ENCODE measurements at places on chromosomes 5 and 9. TPM values are rescaled to one million over a fixed set of nuclear protein-coding genes. Genes with fewer than 3 reads are reported as not detected.

Gene TAF11L5
- total RNA-seq: not detected

- no peak for DNase-seq
Observed at GRCh38 chr5:160463740-160464465, 42.2 kb downstream of the PTTG1 start.

GRCh38 chr9:124517600-124517999, 10.4 kb upstream of the NR5A1 start:
- DNase-seq: no peak

DNA sequence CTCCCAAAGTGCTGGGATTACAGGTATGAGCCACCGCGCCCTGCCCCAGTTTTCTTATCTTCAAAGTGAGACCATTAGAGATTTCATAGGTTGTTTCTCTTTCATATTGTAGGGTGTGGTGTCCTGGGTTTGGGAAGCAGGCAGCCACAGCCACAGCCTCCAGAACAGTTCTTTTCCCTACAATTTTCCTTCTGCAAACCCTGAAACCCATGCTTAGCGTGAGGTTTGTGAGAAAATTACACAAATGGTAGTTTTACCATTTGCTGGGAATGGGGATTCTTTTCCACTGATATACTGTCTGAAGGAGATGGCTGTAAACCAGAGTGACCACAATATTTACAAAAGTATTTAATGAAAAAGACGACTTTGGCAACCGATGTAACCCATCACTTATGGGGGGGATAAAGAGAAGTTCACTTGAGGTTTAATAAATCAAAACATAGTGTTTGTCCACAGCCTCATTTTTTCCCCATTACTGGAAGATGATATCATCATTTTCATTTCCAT, 26.7 kb upstream of the ECM2 start:
- DNase-seq: no peak

GRCh38 chr9:126343271-126343700, 16.7 kb downstream of the MVB12B start:
- no peak for DNase-seq

Gene ARHGEF28
- 0.14 TPM for total RNA-seq

Gene DMRT3
- not detected for total RNA-seq

- DNase-seq: no peak
Observed at GRCh38 chr5:141948812-141949211, 9.2 kb downstream of the PCDH12 start.

Gene GMCL2
- not detected for total RNA-seq

DNA sequence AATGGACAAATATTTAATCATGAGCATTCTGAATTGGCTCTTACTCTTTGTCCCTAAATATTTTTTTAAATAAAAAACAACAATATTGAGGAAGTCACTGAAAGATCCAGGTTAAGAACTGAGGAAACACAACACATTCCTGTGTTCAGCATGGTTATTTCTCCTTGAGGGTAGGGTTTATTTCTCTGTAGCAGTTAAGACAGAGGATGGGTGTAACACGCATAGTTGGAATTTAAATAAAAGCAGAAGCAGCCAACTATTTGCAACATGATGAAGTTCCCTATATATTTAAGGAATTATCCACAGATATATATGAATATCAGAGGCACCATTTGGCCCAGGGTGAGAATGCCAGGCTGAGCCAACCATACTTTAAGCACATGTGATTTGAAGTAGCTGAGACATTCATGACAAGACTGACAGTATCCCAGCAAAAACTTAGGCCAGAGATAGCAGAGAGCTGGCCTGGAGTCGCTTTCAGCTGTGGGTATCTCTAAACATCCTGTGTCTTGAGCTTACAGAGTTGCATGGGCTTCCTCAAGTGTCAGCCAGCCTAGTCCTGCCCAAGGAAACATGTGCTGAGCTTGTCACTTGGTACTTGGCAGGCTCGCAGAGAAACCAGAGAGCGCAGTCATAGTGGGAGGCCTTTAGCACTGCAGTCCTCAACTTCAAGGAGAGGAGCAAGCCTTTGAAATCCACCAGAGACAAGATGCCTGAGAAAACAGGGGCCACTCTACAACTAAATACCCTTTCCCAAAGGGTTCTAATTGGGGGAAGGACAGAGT, 43.6 kb downstream of the SEMA5A start:
- DNase-seq: no peak

- DNase-seq: peak; percentile 15
Observed at GRCh38 chr9:89634995-89635742, 30.4 kb downstream of the GADD45G start.

- DNase-seq: no peak
Observed at GRCh38 chr5:175654807-175655206, 3.1 kb upstream of the HRH2 start.

Gene BNC2
- total RNA-seq: not detected

- DNase-seq: no peak
Observed at GRCh38 chr9:111839987-111840386, 45.2 kb upstream of the SHOC1 start.

- DNase-seq: no peak
Observed at GRCh38 chr5:35516271-35516670, 101.4 kb upstream of the SPEF2 start.

GRCh38 chr9:76502746-76503145, 43.8 kb downstream of the GCNT1 start:
- DNase-seq: no peak

Gene KIAA0825
- 2.2 TPM for total RNA-seq

DNA sequence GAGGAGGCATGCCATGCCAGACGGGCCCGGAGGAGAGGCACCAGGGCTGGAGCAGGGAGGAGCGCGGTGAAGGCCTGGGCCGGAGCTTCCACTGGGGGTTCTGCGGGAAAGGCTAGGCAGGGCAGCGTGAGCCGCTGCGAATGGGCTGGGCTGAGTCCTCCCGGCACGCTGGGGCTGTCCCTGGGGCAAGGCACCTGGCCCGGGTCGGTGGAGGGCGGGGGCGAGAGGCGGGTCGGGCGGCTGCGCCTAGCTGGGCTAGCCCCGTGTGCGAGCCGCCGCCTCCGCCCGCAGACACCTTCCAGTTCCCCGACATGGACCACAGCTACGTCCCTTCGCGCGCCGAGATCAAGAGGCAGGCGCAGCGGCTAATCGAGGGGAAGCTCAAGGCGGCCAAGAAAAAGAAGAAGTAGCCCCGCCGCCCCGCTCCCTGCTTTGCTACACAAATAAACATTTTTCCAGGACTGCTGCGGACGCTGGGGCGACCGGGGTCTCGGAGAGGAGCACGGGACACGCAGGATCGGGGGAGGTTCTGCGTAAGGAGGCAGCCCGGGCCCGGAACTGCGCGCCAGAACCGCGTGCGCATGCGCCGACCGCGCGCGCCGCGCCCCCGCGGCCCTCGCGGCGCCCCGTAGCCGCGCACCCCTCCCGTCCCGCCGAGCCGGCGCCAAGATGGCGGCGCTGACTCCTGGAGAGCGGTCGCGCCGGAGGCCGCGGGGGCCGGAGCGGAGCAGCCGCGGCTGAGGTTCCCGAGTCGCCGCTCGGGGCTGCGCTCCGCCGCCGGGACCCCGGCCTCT, at the start of gene RABL6:
Gene RABL6, plus strand, starts transcription at position 668 of the 794 bp plus-strand sequence. CDS start 249 bp downstream, outside the sequence.
- peak; percentile 94 for DNase-seq

GRCh38 chr9:31745468-31745867, 639.0 kb upstream of the ACO1 start:
- DNase-seq: no peak

GRCh38 chr9:98193336-98193944, 1.0 kb upstream of the CORO2A start:
- no peak for DNase-seq

Gene PCDHB10
- not detected for total RNA-seq

Gene SNCB
- 0.28 TPM for total RNA-seq

DNA sequence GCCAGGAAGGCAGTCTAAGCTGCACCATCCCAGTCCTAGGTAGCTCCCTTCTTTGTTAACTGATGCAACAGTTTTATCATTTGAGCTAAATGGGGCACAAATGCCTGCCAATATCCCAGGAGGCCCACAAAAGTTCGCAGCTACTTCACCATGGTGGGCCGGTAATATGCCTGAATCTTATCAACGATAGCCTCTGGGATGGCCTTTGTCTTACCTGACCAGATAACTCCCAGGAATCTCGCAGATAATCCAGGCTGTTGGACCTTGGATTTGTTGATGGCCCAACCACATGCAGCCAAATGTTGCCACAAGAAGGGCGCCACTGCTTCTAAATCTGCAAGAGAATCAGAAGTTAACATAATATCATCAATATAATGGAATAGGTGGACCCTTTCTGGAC, 83.8 kb upstream of the ATP10B start:
- DNase-seq: no peak

Gene NSD1
- total RNA-seq: 101 TPM

Gene PDCD1LG2
- 1.0 TPM for total RNA-seq

DNA sequence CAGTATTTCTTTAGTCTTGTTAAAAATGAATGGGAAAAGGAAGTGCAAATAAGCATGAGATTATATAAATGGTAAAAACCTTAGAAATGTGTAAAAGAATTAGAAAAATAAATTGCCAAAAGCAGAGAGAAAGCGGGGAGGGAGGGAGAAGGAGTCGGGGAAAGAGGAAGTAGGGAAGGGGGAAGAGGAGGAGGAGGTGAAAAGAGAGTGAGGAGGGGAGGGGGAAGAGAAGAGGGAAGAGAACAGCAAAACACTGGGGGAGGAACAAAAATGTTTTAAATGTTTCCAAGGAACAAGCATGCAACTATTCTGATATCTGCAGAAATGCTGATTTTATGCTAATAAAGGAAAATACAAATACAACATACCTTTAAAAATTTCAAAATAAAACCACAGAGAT, 317.5 kb downstream of the PIK3R1 start:
- DNase-seq: no peak

Gene SLC38A9
- 25.6 TPM for total RNA-seq

GRCh38 chr9:4038182-4038723, 261.6 kb downstream of the GLIS3 start:
- DNase-seq: no peak

DNA sequence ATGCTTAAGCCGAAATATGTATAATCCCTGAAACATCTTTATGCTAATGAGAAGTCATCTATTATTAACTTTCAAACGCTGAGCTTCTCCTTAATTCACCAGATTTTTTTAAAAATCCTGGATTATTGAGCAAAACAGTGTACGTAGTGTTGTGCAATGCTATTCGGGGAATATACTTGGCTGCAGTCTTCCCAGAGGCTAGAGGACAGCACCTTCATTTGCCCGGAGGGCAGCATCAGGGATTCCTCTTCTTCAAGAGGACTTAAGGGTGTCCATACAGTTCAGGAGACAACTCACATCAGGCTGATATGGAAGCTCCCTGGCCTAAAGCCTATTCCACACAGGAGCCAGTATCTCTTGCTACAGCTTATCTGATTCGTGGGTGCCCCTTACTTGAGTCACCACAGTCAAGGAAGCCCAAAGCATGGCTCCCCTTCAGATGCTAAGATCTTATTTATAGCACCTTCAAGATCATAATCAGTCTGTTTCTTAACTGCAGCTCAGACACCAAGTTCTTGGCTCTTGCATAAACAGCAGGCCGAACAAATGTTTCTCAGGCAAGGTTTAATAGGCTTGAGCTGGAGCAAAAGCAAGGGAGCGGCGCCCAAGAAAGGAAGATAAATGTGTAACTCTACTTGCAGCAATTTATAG, 29.4 kb downstream of the NUTM2F start:
- no peak for DNase-seq

Gene MELK
- total RNA-seq: 47.2 TPM

GRCh38 chr5:17167171-17167891, 50.1 kb upstream of the BASP1 start:
- no peak for DNase-seq

DNA sequence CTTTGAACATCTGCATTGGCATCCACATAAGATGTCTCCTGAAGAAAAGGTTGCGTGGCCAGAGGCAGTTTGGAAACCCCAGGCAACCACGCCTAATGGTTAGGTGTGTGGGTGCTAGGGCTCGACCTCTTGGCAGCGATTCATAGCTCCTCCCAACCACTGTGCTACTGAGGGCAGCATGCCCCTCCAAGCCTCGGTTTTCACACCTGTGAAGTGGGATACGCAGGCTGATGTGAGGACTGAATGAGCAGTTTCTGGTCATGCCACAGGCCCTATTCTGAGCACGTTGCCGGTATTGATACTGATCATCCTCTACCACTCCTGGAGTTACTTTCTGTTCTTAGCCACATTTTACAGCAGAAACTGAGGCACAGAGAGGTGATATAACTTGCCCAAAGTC, 19.1 kb downstream of the NDST1 start:
- no peak for DNase-seq

GRCh38 chr9:112570671-112571167, 84.1 kb downstream of the KIAA1958 start:
- no peak for DNase-seq

GRCh38 chr9:38634315-38634714, 13.9 kb upstream of the ANKRD18A start:
- DNase-seq: no peak

- no peak for DNase-seq
Observed at GRCh38 chr9:1311462-1312042, 261.4 kb downstream of the DMRT2 start.

Data from activated naive CD8-positive, alpha-beta T cell treated with anti-CD3 and anti-CD28 coated beads, Interleukin-2, amount 10 ng/mL, durations not matched to agents 7 days and 5 days (primary cell).